ENCODE measurements at places on chromosomes 13 and 19.

- H3K27me3 ChIP-seq, result no peaks in the 10 kb centered on the region
- H3K36me3 ChIP-seq, result no peaks in the 10 kb centered on the region
- DNase-seq, result no peak
- peaks cover 14% of the 10 kb centered on the region for H3K4me1 ChIP-seq
- no peak overlapping the region for H3K27ac ChIP-seq
Observed at GRCh38 chr19:3723110-3723488, 14.9 kb downstream of the TJP3 start.

DNA sequence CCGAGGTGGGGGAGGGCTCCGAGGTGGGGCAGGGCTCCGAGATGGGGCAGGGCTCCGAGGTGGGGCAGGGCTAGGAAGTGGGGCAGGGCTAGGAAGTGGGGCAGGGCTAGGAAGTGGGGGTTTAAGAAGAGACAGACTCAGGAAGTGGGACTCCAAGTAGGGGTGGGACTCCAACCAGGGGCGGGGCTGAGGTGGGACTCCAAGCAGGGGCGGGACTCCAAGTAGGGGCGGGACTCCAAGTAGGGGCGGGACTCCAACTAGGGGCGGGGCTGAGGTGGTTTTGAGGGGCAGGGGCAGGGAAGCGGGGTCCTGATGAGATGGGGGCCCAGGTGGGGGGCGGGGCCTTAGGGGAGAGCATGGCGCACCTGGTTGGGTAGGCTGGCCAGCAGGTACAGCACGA is 13.6 kb downstream of the CFD start:
- H3K4me1 ChIP-seq, result peaks cover 9% of the 10 kb centered on the region
- DNase-seq, result peak; percentile 48
- no peak overlapping the region for H3K27ac ChIP-seq
- no peaks in the 10 kb centered on the region for H3K27me3 ChIP-seq
- peaks cover 28% of the 10 kb centered on the region for H3K36me3 ChIP-seq

- H3K27me3 ChIP-seq, result no peaks in the 10 kb centered on the region
- no peaks in the 10 kb centered on the region for H3K36me3 ChIP-seq
- H3K4me1 ChIP-seq, result no peaks in the 10 kb centered on the region
Observed at GRCh38 chr13:111610081-111610480, 289.6 kb downstream of the TEX29 start.

DNA sequence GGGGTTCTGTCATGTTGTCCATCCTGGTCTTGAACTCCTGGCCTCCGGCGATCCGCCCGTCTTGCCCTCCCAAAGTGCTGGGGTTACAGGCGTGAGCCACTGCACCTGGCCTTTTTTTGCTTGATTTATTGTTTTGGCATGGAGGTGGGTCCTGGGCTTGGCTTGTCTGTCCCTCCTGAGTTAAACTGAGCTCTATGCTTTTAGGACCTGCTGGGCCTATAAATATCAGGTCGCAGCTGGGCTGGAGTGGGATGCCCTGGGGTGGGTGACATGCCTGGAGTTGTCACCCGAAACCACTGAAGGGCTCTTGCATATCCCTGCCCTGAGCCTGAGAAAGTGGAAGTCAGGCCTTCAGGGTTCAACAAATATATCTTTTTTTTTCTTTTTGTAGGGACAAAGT is 5.5 kb downstream of the ARRDC5 start:
- no peak overlapping the region for H3K27ac ChIP-seq
- H3K27me3 ChIP-seq, result no peaks in the 10 kb centered on the region
- DNase-seq, result no peak
- H3K36me3 ChIP-seq, result no peaks in the 10 kb centered on the region
- H3K4me1 ChIP-seq, result no peaks in the 10 kb centered on the region

DNA sequence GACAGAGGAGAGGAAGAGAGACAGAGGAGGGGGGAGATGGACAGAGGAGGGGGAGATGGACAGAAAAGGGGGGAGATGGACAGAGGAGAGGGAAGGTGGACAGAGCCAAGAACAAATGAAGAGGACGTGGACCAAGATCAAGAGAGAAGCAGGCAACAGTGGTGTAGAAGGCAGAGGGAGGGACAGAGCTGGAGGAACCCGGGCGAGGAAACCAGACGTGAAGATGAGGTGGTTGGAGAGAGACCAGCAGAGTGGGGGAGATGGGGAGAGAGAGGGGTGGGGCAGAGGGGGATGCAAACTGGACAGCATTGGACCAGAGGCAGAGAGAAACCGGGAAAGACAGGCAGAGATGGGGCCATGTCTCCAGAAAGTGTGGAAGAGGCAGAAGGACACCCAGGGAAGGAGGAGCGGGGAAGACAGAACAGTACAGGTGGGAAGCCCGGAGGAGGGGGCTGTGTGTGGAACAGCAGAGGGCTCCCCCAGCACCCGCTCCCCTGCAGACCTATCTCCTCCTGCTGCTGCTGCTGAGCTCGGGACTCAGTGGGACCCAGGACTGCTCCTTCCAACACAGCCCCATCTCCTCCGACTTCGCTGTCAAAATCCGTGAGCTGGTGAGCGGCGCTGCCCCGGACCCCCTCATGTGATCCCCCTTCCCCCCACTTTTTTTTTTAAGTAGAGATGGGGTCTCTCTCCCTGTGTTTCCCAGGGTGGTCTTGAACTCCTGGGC is 1.3 kb downstream of the FLT3LG start:
- H3K4me3 ChIP-seq, result peak overlapping the region; percentile 93
- H3K4me1 ChIP-seq, result peaks cover 47% of the 10 kb centered on the region
- H3K36me3 ChIP-seq, result peaks cover 24% of the 10 kb centered on the region
- no peaks in the 10 kb centered on the region for H3K27me3 ChIP-seq
- peak overlapping the region; percentile 98 for H3K27ac ChIP-seq
- DNase-seq, result no peak

DNA sequence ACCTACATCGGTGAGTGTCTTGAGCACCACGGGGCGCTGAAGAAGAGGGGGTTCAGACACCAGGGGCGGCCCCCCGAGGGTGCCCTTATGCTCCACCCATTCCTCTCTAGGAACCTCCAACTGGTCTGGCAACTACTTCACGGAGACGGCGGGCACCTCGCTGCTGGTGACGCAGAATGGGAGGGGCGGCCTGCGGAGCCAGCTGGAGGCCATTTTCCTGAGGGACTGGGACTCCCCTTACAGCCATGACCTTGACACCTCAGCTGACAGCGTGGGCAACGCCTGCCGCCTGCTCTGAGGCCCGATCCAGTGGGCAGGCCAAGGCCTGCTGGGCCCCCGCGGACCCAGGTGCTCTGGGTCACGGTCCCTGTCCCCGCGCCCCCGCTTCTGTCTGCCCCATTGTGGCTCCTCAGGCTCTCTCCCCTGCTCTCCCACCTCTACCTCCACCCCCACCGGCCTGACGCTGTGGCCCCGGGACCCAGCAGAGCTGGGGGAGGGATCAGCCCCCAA is 12.1 kb downstream of the HIPK4 start:
- H3K36me3 ChIP-seq, result peaks cover 19% of the 10 kb centered on the region
- H3K4me1 ChIP-seq, result no peaks in the 10 kb centered on the region
- no peak overlapping the region for H3K4me3 ChIP-seq
- H3K27ac ChIP-seq, result no peak overlapping the region

DNA sequence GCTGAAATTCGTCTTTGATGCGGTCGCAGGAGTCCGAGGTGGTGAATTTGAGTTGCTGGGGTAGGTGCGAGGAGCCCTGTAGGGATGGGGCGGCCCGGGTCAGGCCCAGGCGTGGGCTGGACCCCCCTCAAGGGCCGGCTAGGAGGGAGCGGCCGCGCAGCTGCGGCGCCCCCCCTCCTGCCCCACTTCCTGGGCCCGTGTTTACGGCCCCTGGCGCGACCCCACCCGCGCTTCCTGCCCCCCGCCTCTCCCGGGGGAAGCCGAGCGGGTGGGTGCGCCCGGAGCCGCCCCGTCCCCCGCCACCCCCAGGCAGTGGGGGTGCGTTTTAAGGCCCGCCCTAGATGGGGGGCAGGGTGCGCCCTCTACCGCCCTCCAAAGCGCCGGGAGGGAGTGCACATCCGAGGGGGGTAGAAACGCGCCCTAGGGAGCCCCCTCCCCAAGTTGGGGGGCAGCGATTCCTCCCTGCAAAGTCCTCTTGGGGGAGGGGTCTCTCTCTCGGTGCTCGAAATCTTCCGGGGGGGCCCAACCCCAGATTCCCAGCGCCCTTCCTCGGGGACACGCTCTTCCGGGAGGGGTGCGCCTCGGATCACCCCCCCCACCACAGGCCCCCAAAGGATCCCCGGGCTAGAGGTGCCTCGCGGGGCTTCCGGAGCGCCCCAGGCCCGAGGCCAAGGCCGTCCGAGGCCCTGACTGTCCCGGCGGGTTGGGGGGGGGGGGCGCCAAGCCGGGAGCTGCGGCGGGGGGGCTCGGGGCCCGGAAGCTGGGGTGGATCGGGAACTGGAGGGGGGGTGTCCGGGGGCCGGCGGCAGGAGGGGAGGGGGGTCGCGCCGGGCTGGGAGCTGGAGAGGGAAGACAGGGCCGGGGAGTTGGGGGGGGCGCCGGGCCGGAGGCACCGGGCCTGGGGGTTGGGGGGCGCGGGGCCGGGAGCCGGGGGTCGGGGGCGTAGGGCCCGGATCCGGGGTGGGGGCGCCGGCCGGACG is 823 bp downstream of the TLE5 start:
- DNase-seq, result peak; percentile 60
- peaks cover 42% of the 10 kb centered on the region for H3K4me1 ChIP-seq
- no peaks in the 10 kb centered on the region for H3K27me3 ChIP-seq
- peak overlapping the region; percentile 92 for H3K4me3 ChIP-seq

DNA sequence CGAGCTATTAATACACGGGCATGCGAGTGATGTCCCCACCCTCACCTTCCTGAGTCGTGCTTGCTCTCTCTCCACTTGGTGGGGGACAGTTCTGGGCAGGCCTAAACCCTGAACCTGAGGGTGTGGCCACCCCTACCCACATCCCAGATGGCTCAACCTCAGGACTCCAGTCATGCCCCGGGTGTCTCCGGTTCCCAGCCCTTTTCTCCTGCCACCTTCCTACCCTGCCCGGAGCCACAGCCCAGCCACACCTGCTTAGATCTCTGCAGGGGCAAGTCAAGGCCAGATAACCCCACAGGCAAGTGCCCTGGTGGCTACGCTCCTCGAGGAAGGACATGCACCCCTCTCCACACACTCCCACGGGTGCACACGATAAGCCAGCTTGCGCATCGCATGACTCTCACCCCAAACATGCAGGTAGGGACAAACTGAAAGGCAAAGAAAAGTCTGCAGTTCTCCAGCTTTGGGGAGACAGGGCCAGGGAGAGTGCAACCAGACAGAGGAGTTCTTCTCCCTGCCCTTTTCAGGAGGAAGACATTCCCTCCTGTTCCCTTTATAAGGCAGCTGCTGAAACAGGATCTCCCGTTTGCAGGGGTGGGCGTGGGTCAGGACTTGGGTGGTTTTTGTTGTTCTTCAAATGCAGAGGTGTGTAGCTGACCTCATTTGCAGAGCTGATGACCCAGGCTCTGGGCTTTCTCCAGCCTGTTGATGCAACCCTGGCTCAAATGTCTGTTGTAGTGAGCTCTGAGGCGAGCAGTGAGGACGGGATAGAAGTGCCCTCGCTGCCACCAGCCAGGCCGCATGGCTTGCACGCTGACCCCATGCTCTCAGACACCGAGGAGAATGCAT is 88.6 kb downstream of the DPF1 start:
- H3K27me3 ChIP-seq, result no peaks in the 10 kb centered on the region
- H3K4me3 ChIP-seq, result no peak overlapping the region
- no peaks in the 10 kb centered on the region for H3K4me1 ChIP-seq
- H3K36me3 ChIP-seq, result no peaks in the 10 kb centered on the region
- DNase-seq, result no peak

DNA sequence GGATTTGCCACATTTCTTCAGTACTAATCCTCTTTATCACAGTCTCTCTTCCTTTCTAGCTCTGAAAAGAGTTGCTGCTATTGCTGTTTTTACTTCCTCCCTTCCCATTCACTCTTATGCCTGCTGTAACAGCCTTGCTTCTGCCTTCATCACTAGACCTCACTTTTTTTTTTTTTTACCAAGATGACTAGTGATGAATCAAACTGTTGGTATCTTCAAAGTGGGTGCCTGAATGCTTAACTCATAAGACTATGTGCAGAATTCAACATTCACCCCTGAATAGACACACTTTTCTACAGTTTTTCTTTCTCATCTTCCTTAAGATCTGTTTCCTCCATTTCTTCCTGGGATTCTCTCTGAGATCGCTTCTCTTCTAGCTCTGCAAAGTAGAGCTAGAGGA is 217.2 kb upstream of the HTR2A start:
- DNase-seq, result no peak
- H3K27ac ChIP-seq, result no peak overlapping the region
- no peak overlapping the region for H3K4me3 ChIP-seq
- no peaks in the 10 kb centered on the region for H3K4me1 ChIP-seq
- H3K27me3 ChIP-seq, result no peaks in the 10 kb centered on the region

DNA sequence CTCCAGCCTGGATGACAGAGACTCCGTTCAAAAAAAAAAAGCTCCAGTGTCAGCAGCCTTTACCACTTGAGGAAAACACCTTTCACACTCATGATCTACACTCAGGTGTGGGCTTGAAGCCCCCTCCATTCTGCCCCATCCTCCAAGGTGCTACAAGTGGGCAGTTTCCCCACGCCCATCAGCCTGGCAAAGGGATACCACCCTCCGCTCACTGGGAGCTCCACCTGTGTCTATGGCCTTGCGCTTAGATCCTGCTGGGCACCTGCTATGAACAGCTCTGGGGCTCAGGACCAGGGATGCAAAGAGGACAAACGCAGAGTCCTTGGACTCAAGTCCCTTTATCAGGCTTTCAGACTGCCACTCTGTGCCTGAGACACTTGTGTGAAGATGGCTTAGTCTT is 127.8 kb downstream of the CRYL1 start:
- no peaks in the 10 kb centered on the region for H3K36me3 ChIP-seq
- no peaks in the 10 kb centered on the region for H3K27me3 ChIP-seq
- H3K27ac ChIP-seq, result no peak overlapping the region
- H3K4me1 ChIP-seq, result no peaks in the 10 kb centered on the region

DNA sequence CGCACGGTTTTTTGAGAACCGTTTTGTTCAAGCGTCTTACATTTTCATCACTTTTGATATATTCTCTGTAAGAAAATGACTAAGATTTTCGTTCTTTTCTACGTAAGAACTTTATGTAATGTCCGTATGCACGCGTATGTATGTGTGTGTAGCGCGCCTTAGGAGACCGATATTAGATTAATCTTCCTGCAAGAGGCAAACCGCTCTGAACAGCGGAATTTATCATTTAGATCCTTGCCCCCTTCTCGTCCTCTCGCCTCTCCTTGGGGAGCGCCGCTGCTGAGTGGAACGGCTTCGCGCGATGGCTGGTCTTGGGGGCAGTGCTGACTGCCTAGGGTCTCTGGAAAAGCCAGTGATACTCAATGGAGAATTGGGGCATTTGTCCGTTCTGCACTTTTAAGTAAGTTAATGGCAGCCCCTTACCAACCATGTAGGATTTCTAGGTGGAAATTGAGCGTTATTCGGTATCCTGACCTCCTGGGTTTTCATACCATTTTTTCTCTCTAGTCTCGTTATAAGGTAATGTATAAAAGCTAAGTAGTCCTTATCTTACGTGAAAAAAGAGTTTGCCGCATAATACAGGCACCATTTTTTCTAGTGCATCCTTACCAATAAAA is 4.7 kb downstream of the MAB21L1 start:
- no peak overlapping the region for H3K4me3 ChIP-seq
- no peak overlapping the region for H3K27ac ChIP-seq
- H3K36me3 ChIP-seq, result no peaks in the 10 kb centered on the region
- H3K27me3 ChIP-seq, result peaks cover 32% of the 10 kb centered on the region
- H3K4me1 ChIP-seq, result no peaks in the 10 kb centered on the region

DNA sequence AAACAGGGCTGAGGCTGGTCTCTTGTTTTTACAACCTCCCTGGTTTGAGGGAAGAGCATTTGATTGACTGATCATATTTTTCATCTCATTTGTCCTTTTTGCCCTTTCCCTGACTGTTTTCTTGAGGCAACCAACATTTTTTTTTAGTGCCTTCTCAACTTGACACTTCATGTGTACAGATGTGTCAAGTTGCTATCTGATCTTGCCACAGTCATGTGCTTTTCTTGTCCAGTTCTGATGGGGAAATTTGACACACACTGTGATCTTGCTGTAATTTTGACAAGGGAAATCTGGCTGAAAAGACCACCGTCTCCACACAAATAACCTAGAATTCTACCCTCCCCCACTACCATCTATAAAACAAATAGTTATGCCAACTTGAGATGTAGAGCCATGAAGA is 329.6 kb downstream of the KCTD12 start:
- no peak overlapping the region for H3K4me3 ChIP-seq
- no peaks in the 10 kb centered on the region for H3K36me3 ChIP-seq
- H3K27ac ChIP-seq, result no peak overlapping the region
- DNase-seq, result no peak
- no peaks in the 10 kb centered on the region for H3K4me1 ChIP-seq

Data from effector memory CD4-positive, alpha-beta T cell (primary cell).